ENCODE measurements at places on chromosomes 5 and 9.
A peak's percentile ranks its signal among the peaks of the same experiment; 100 is the strongest.

DNA sequence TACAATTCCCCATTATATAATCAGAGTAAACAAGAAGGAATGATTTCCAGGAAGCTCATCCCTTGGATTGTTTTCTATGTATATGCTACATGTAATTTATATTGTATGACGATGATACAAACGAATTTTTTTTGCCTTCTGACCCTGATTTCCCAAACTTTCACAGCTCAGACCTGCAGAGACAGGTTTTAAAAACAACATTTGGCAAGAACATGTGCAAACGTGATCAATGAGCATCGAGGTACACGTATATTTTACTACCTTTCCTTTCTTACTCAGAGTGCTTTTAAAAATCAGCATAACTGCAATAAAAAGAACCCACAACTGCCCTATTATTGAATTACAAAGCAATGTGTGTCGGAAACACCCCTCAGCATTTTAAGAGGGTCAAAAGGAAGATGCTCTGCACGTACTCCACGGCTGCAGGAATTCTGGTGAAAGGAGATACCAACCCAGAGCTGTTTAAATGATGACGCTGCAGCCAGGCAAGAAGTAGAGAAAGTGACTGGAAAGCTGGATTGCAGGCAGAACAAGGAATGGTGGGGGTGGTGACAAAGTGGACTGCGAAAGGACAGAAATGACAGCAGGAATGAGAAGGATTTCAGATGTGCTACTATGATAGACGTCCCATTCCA is 533.5 kb downstream of the RAB3C start:
- no peak overlapping the region for H3K4me3 ChIP-seq
- H3K27me3 ChIP-seq: no peaks in the 10 kb centered on the region
- no peak overlapping the region for H3K27ac ChIP-seq
- H3K4me1 ChIP-seq: no peaks in the 10 kb centered on the region

DNA sequence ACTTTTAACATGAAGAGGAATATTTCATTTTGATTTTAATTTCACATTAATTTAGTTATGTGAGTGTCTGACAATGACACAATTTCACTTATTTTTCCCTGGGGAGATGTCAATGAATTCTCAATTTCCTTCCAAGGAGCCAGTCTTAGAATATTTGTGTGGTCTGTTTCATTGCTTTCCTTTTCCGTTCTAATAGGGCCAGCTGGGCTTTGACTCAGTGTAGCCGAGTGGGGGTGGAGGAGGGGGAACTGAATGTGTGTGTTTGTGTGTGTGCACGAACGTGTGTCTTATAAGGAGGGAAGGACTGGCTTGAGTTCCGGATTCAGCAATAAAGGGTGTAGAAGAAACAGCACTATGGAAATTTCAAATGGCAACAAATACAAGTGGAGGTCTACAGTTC is 100.0 kb downstream of the BASP1 start:
- H3K4me1 ChIP-seq: peaks cover 2% of the 10 kb centered on the region
- H3K4me3 ChIP-seq: no peak overlapping the region
- no peaks in the 10 kb centered on the region for H3K27me3 ChIP-seq
- no peak for DNase-seq
- H3K27ac ChIP-seq: no peak overlapping the region
- H3K36me3 ChIP-seq: no peaks in the 10 kb centered on the region

DNA sequence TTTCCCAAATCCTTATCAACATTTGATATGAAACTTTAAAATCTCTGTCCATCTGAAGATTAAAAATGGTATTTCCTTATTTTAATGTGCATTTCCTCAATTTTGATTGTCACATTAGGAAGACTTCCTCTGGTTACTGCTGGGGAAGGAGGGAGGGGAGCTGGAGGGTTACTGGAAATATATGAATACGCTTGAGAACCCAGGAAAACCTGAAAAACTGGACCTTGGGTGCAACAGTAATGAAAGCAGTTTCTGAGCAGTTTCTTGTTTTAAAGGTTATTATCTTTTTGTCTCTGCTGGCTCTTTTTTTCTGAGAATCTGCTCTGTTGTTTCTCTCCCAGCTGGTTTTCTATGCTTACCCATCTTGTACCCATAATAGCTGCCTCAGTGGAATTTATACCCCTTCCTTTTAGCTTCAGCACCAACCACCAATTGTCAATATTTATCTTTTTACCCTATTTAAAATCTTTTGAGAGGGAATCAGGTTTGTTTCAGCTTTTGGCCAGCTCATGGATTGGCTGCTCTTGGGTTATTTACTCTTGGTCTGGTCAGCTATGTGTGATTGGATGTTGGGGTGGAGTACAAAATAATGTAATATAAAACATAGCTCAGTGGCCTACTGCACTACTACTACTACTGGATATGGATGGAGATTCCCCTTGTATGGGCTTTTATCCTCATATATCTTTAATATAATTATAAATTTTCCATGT is 67.4 kb downstream of the UNC13B start:
- H3K36me3 ChIP-seq: no peaks in the 10 kb centered on the region
- DNase-seq: no peak
- no peaks in the 10 kb centered on the region for H3K4me1 ChIP-seq
- H3K27me3 ChIP-seq: no peaks in the 10 kb centered on the region
- no peak overlapping the region for H3K27ac ChIP-seq

DNA sequence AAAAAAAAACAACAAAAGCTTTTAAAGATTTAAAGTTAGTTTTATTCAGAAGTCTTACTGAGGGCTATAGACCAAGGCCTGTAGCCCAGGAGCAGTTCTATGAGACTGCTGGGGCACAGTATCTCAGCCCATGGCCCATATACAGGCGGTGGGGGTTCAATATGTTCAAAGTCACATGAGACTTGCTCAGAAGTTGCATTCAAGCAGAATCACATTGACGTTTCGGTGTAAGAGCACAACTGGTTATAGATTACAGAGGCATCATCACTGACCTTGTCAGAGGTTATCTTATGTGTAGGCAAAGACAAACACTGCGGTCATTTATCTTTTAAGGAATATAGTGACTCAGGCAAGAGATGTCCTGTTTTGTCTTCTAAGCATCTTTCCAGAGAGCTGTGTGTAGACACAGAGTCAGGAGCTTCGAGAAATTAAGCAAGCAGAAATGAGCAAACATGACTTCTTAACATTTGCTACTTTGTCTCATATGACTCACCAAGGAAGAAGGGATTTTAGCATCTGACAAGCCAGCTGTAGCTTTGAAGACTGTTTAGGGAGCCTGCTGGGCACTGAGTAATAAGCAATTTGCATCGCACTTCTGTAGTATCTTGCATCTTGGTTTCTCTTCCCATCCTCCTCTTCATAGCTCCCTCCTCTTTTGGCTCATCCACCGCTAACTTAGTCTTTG is 12.9 kb upstream of the F2RL1 start:
- H3K4me1 ChIP-seq: peaks cover 11% of the 10 kb centered on the region
- DNase-seq: peak; percentile 77
- no peaks in the 10 kb centered on the region for H3K36me3 ChIP-seq
- H3K27me3 ChIP-seq: no peaks in the 10 kb centered on the region
- H3K4me3 ChIP-seq: no peak overlapping the region

DNA sequence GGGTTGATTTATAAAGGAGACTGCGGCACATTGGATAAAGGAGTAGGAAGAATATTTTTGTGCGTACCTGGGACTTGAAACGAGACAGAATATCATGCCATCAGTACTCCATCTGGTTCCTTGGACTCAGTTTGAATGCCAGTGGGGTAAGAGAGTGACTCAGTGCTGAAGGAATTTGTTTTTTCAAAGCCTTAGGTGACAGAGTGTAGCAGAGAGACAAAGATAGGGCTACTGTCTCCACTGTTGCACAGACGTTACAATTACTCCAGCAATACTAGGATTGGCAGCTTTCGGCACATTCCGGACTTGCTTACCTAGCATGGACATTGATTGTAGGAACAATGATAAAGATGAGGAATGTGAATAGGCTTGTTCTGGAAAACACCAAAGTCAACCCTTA is 250.7 kb downstream of the KCTD16 start:
- no peaks in the 10 kb centered on the region for H3K27me3 ChIP-seq
- H3K4me3 ChIP-seq: no peak overlapping the region
- H3K36me3 ChIP-seq: no peaks in the 10 kb centered on the region
- peak; percentile 76 for DNase-seq
- peaks cover 3% of the 10 kb centered on the region for H3K4me1 ChIP-seq
- H3K27ac ChIP-seq: no peak overlapping the region

- H3K4me3 ChIP-seq: no peak overlapping the region
- DNase-seq: peak; percentile 90
- H3K27ac ChIP-seq: peak overlapping the region; percentile 83
These were observed 117.3 kb upstream of the FGF10 start for GRCh38 chr5:44506561-44506960.

DNA sequence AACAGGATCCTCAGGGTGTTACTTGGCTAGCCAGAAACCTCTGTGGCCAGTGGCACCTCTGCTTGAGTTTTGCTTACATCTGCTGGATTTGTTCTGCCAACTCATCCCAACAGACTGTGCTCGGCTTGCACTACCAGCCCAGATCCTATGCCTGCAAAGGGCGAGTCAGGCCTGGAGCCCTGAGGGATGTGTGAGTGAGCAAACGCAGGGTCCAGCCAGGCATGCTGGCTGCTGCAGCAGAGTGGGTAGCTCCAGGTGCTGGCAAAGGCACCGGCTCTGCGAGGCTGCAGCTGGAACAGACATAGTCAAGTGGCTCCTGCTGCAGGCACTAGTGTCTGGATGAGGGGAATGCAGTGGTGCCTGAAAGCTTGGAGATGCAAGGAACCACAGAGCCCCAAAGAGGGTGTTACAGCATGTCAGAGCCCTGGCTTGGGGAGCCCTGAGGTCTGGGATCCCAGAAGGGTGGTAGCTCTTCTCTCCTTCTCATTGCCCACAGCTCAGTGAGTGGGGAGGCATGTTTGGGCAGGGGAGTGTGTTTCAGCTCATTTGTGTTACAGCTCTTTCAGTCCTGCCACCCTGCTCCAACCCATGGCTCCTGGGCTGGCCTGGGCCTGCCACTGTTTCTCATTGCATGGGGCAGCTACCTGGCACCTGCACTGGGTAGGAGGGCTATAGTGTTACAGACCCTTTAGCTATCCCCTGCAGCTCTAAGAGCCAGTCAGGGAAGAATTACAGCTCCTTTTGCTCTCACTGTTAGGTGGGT is 332.6 kb downstream of the TAF11L14 start:
- no peaks in the 10 kb centered on the region for H3K27me3 ChIP-seq
- H3K4me1 ChIP-seq: no peaks in the 10 kb centered on the region
- no peak overlapping the region for H3K27ac ChIP-seq
- H3K4me3 ChIP-seq: no peak overlapping the region
- DNase-seq: no peak

DNA sequence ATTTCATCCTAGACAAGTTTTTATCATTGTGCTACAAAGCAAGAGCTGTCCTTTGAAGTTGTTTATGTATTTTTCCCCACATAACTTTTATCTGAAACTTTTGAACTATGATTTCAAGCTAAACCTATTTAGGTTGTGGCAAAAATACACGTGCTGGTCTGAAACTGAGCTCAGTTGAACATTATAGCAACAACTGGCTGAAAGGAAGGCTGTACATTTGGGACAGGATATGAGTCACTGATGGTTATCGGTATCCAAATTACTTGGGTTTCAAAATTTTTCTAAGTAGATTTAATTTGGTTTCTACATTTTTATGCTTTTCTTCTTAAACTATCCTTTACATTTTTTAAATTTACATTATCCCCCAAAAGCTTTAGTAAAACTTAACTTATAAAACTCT is 627.3 kb upstream of the NUDT12 start:
- no peaks in the 10 kb centered on the region for H3K36me3 ChIP-seq
- no peak overlapping the region for H3K4me3 ChIP-seq
- no peak overlapping the region for H3K27ac ChIP-seq

- no peaks in the 10 kb centered on the region for H3K36me3 ChIP-seq
- no peaks in the 10 kb centered on the region for H3K27me3 ChIP-seq
- DNase-seq: no peak
- H3K4me1 ChIP-seq: no peaks in the 10 kb centered on the region
These were observed 104.5 kb downstream of the HMHB1 start for GRCh38 chr5:143916451-143916850.

GRCh38 chr5:177604116-177604521 is 4.2 kb downstream of the B4GALT7 start:
- H3K36me3 ChIP-seq: no peaks in the 10 kb centered on the region
- H3K27me3 ChIP-seq: no peaks in the 10 kb centered on the region
- H3K4me1 ChIP-seq: peaks cover 5% of the 10 kb centered on the region
- H3K27ac ChIP-seq: no peak overlapping the region
- H3K4me3 ChIP-seq: no peak overlapping the region

DNA sequence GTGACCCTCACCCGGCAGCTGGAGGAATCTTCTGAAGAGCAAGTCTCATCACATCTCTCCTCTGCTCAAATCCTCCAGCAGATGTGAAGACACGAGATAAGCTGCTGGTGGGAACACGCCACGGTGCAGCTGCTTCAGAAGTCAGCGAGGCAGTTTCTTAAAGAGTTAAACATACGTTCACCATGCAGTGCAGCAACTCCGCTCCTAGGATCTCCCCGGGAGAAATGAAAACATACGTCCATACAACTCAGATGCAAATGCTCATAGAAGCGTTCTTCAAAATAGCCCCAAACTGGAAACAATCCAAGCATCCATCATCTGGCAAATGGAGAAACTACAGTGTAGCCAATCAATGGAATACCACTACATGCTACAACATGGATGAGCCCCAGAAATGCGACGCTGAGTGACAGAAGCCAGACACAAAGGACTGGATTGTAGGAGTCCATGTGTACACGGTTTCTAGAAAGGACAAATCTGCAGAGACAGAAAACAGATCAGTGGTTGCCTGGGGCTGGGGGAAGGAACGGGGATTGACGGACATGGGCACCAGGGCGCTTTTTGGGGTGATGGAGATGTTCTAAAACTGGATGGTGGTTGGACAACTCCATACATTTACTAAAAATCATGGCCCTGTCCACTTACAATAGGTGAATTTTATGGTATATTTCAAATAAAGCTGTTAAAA is 150.6 kb downstream of the COL23A1 start:
- no peak overlapping the region for H3K27ac ChIP-seq
- H3K4me3 ChIP-seq: no peak overlapping the region
- H3K36me3 ChIP-seq: no peaks in the 10 kb centered on the region
- H3K27me3 ChIP-seq: no peaks in the 10 kb centered on the region

GRCh38 chr5:161546095-161546469 is 443 bp downstream of the GABRB2 start:
- H3K27me3 ChIP-seq: no peaks in the 10 kb centered on the region
- H3K4me3 ChIP-seq: peak overlapping the region; percentile 62
- DNase-seq: no peak
- H3K27ac ChIP-seq: no peak overlapping the region
- H3K4me1 ChIP-seq: peaks cover 8% of the 10 kb centered on the region

GRCh38 chr5:57435701-57436134 is 46.9 kb downstream of the ACTBL2 start:
- no peak for DNase-seq
- no peaks in the 10 kb centered on the region for H3K36me3 ChIP-seq
- no peak overlapping the region for H3K27ac ChIP-seq
- H3K27me3 ChIP-seq: no peaks in the 10 kb centered on the region

- no peak for DNase-seq
- H3K27me3 ChIP-seq: no peaks in the 10 kb centered on the region
- no peak overlapping the region for H3K4me3 ChIP-seq
- H3K27ac ChIP-seq: no peak overlapping the region
These were observed 4.1 kb upstream of the TUBB4B start for GRCh38 chr9:137236936-137237421.

GRCh38 chr9:76665458-76665857 is 98.8 kb upstream of the PCA3 start:
- DNase-seq: no peak
- H3K4me1 ChIP-seq: peaks cover 4% of the 10 kb centered on the region
- H3K27ac ChIP-seq: no peak overlapping the region
- no peaks in the 10 kb centered on the region for H3K27me3 ChIP-seq
- H3K36me3 ChIP-seq: no peaks in the 10 kb centered on the region

Measured in mesendoderm (in vitro differentiated cells).